ENCODE measurements at places on chromosomes 16 and 17.

GRCh38 chr16:67430977-67431774 is at the start of gene HSD11B2:
HSD11B2 (plus strand) TSS chr16:67431121; CDS start chr16:67431249, 128 bp downstream.
- DNase-seq = peak; percentile 14

DNA sequence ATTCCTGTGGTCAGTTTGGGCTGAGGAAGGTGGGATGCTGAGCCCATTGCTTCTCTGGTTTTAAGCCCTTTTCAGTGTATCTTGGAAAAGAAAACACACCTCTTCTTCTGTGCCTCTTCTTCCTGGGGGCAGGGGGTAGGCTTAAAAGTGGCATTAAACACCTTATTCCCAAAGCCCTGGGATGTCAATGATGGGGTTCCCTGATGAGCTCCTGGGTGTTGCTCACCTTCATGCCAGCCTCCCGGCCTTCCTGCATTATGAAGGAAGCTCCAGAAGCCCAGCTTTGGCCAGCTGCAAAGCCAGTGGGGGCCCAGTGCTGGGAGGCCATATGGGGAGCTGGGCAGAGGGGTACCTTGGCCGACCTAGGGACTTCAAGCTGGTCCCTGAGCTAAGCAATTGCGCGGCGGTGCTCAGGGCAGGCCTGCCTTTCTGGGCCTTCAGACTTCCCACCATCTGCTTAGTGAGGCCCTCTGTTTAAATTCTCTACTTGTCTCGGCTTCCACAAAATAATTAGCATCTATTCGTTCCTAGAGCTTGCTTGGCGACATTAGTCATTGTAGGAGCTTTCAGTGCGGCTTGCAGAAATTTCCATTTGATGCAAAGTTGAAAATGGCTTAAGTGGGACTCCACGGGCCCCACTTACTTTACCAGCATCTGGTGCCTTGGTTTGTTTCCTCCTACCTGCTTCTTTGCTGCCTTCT is 121.7 kb upstream of the NLRP1 start:
- DNase-seq = no peak

DNA sequence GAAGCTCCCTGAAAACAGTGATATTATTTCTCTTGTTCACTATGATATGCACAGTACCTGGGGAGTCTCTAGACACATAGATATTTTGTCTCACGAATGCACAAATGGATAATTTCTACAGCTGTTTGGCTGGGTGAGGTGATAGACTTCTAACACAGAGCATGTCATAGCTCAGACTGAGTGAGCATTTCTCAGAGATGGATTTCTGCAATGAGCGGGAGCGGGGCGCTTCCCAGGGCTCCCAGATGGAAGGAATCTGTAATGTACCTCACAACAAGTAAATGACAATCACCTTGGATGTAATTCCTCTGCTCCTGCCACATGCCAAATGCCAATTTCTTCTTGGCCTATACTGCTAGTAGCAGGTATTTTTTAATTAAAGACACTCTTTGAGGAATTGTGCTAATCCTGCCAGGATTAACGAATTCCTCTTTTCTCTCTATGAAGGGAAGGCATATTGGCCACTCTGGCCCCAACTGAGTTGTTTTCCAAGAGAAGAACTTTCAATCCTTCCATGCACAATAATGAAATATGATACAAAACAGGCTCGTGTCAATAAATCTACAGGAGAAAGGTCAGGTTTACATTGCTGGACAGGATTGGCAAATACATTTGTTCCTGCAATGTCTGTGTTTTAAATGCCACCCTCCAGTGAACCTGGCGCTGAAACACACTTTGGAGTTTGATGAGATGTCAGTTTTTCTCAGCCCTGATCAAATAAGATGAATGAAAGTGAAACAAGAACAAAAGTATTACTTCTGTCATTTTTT is 185.3 kb downstream of the CBLN1 start:
- DNase-seq = no peak

DNA sequence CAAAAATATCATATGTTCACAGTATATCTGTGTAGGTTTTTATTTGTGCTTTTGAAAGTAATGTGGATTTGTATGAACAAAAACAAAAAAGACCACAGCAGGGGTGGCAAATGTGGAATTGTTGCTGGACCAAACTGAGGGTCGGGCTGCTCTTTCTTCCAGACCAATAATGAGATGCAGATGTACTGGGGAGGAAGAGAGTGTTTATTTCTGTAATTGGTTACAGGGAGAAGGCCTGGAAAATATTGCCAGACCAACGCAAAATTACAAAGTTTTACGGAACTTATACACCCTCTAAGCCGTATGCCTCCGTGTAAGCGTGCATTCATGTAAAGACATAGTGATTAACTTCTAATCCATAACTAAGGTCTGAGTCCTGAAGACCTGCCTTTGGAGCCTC is 353.9 kb upstream of the C16orf82 start:
- DNase-seq = peak; percentile 18

GRCh38 chr17:79932451-79933306 is 93.4 kb upstream of the CBX4 start:
- no peak for DNase-seq

DNA sequence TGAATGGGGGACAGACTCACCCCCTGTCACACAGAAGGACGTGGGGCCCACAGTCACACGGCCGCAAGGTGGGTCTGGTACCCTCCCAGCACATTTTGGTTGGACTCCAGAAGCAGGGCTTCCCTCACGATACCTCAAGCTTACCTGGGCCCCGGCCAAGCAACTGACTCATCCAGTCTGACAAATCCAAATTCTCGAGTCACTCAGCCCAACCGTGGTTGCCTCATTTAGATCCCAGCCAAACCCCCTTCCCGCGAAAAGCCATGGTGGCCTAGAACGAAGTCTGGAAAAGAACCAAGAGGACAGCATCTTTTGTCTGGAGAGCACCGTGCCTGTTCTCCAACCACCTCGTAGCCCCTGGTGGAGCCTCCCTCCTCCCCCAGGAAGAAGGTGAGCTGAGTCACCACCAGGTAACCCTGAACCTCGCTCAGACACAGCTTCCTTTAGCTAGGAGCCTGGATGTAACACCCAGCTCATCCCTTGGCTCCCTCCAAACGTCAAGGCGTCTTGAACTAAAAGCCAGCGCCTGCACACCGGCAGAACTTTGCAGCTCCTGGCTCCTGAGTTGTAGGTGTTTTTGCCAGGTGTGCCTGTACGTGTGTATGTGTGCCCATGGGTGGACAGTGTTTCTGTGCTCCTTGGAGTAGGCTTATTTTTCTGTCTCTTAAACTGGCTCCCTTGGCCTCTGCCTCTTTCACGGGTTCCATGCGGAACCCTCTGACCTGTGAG is 78.9 kb downstream of the CMIP start:
- DNase-seq = peak; percentile 82

- DNase-seq = no peak
Measured at GRCh38 chr16:27311897-27312303, 1.9 kb upstream of the IL4R start.

- DNase-seq = no peak
Measured at GRCh38 chr16:67748834-67749233, 29.7 kb upstream of the GFOD2 start.

GRCh38 chr16:54466233-54466632 is 179.6 kb upstream of the IRX3 start:
- no peak for DNase-seq

Data from fibroblast of skin of abdomen (primary cell).